ENCODE measurements at places on chromosomes 5 and 9.

DNA sequence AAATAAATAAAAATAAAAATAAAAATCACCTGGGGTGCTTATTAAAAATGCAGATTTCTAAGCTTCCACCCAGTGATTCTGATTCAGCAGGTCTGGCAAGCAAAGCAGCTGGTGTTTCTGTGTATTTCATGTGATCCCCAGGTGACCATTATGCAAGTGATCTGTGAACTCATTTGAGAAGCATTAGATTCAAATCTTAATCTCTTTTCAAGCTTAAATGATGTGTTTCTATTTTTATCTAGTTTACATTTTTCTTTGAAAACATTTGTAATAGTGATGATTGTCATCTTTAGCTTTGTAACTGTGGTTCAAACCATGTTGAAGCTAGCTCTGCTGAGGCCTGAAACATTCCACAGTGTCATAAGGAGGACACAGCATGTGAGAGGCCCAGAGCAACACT lies 804.8 kb upstream of the ZNF608 start:
- no peak for DNase-seq

- DNase-seq = no peak
Observed at GRCh38 chr5:76252437-76252836, 150.6 kb upstream of the IQGAP2 start.

DNA sequence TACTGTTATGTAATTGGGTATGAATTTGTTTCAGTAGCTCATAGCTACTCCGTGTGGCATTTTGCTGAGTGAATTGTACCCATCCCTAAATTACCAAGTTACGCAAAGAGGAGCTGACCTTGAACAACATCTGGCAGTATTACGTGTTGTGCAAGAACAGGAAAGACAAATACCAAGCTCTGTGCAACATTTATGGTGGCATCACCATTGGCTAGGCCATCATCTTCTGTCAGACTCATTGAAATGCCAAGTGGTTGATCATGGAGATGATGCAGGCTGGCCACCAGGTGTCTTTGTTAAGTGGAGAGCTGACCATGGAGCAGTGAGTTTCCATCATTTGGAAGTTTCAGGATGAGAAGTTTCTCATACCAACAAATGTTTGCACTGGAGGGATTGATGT lies 15.0 kb downstream of the ZSWIM6 start:
- DNase-seq = no peak

- DNase-seq = no peak
Observed at GRCh38 chr5:14166437-14166836, 23.3 kb downstream of the TRIO start.

GRCh38 chr9:131060900-131061630 lies 35.3 kb upstream of the AIF1L start:
- no peak for DNase-seq

GRCh38 chr5:44942524-44943001 lies 133.8 kb downstream of the MRPS30 start:
- no peak for DNase-seq

GRCh38 chr5:139638090-139638735 lies 9.9 kb upstream of the CXXC5 start:
- no peak for DNase-seq

GRCh38 chr5:180034564-180034963 lies 37.0 kb downstream of the RNF130 start:
- no peak for DNase-seq

DNA sequence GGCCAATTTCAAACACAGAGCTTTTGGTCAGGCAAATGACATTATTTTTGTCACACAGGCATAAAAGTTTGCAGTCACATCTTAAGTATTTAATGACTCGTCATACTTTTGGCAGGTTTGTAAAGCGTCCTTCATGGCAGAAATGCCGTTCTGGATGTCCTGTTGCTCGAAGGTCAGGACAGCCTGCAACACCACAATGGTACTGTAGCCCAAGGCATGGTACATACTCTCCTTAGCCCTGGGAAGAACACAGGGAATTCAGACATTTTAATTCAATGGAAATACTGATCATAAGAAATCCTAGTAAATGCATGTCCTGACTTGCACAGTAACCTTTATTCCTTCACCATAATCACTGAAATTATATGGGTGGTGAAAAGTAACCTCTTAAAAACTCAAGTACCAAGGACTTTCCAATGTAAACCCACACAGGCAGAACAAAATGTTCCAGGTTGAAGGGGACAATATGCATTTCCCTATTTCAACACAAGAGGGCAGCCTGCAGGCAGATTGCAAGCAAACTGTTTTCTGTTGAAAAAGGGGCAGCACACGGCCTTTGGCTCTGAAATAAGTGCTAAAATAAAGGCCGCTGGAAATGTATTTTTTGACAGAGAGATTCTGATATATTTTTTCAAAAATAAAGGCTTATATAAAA lies 95.7 kb downstream of the TTC39B start:
- DNase-seq = peak; percentile 75

Data from CD4-positive, alpha-beta T cell treated with Interleukin-10 for 1 hour (primary cell).